ENCODE measurements at places on chromosomes 3 and 15.

DNA sequence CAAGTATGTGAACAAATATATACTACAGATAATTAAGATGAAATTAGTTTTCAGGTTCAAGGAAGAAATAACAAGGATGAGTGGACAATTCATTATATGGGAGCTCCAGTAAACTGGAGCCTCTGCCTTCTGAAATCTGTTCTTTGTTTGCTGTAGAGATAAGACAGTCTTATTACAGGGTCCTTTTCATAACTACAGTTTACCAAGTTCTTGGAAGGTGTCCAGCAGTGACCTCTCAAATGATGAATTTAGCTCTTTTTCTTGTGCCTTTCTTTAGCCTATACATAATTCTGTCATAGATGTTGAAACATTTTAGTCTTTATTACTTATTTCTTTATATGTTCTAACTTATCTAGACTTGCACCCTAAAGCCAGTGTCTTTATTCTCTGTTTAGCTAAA is 89.7 kb upstream of the GBE1 start:
- DNase-seq, result no peak

GRCh38 chr15:40803076-40803475 is 3.8 kb upstream of the ZFYVE19 start:
- no peak for DNase-seq

GRCh38 chr3:130916507-130917167 is 22.8 kb downstream of the ATP2C1 start:
- DNase-seq, result no peak

DNA sequence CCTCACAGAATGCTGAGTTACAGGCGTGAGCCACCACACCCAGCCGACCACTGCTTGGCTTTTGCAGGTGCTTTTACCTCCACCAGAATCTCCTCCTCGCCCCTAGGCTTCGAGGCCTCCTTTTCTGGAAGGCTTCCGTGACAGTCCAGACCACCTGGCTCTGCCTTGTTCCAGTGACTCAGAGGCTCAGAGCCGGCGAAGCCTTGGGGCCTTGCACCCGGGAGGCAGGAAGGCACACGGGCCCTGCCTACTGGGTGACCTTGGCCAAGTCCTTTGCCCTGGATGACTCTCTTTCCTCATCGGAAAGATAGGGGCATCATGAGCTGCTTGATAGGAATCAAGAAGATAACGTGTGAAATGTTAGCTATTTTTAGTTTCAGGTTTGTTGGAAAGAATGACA is 31.3 kb upstream of the FURIN start:
- no peak for DNase-seq

- DNase-seq, result no peak
These were observed 560.5 kb downstream of the NR2F2 start for GRCh38 chr15:96891046-96891445.

DNA sequence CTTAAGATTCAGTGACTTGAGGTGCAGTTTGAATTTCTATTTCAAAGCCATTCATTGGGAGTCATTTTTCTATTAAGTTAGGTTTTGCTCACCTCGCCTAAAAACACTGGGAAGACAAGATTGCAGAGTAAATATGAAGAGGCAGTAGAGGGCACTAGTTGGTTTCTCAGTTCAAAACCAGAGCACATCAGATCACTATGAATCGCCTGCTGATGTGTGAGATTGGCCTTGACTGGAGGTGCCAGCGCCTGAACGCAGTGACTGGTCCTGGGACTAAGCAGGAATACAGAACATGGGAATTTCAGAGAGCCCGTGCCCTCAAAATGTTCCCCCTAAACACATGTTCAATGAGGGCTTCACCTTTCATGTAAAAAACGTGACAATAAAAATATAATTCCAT is 229.0 kb downstream of the ITPR1 start:
- DNase-seq, result no peak

- no peak for DNase-seq
These were observed 14.8 kb downstream of the HRH1 start for GRCh38 chr3:11168881-11169805.

- no peak for DNase-seq
These were observed 29.6 kb downstream of the KIF7 start for GRCh38 chr15:89625716-89626115.

DNA sequence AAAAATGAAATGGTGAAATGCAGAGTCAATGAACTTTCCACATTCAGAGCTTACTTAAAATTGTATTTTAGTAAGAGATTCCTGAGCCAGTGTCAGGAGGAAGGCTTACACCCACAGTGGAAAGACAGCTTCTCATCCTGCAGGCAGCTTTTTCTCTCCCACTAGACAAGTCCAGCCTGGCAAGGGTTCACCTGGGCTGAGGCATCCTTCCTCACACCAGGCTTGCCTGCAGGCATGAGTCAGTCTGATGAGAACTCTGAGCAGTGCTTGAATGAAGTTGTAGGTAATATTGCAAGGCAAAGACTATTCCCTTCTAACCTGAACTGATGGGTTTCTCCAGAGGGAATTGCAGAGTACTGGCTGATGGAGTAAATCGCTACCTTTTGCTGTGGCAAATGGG is 3.1 kb downstream of the CCR4 start:
- no peak for DNase-seq
